Astrocyte (in vitro differentiated cells and primary cell): ENCODE measurements at places on chromosomes 4 and X. TPM values are rescaled to one million over a fixed set of nuclear protein-coding genes. Genes with fewer than 3 reads are reported as not detected.
A peak's percentile ranks its signal among the peaks of the same experiment; 100 is the strongest.

The GRPR gene
- total RNA-seq: 1.9 and 3.0 TPM in 2 replicates

The TMEM131L gene
- 18.3 and 18.6 TPM in 2 replicates for total RNA-seq

GRCh38 chr4:103429283-103429682, 231.1 kb upstream of the CENPE start:
- DNase-seq: no peak

GRCh38 chrX:72038016-72038415, 93.7 kb downstream of the RTL5 start:
- DNase-seq: no peak

DNA sequence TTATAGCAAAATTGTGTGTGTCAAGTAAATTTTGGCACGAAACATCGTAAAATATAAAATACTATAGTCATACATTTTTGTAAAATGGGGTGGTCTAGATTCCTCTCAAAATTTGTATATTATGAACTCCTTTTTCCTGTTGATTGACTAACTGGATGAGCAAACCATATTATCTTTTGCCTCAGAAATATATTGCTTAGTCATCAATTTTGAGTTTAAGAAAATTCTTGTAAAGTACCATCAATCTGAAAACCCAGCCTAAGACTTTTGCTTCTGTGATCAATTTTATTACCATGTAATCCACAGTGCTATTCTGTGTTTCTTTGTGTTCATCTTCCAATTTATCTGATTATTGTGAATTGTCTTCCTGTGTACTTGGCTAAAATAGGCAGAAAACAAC, 98.0 kb upstream of the PCDH18 start:
- DNase-seq: no peak

DNA sequence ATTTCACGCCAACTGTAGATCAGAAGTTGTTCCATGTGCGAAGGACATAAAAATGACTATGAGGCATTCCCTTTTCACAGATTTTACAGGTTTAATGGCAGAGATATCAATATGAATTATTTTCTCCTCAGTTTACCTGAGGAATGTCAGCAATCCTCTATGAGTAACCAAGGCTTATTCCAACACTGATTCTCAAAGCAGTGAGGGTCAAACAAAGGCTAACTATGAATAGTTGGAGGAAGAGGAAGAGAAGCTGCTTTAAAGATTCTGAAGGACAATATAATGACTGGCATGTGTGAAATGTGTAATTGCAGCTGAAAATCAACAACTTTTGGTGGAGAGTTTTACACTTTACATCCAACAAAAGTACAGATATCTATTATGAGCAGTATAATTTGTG, 29.1 kb downstream of the NAF1 start:
- DNase-seq: peak; percentile 41

DNA sequence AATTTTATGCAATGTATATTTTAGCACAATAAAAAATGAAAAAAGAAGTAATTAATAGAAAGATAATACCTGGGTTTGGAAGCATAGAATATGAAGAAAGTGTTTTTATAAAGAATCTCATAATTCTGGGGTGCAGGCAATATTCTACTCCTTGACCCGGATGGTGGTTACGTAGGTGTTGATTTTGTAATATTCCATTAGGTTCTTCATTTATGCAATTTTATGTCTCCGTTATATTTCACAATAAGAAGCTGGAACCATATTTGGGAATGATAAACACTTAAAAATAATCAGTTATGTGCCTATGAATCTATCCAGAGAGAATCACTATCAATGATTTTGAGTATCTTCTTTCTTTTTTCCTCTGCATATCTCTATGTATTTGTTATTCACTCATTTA, 38.5 kb downstream of the CHRNA9 start:
- DNase-seq: no peak
